ENCODE measurements at places on chromosomes 7 and 10.
A peak's percentile ranks its signal among the peaks of the same experiment; 100 is the strongest.

DNA sequence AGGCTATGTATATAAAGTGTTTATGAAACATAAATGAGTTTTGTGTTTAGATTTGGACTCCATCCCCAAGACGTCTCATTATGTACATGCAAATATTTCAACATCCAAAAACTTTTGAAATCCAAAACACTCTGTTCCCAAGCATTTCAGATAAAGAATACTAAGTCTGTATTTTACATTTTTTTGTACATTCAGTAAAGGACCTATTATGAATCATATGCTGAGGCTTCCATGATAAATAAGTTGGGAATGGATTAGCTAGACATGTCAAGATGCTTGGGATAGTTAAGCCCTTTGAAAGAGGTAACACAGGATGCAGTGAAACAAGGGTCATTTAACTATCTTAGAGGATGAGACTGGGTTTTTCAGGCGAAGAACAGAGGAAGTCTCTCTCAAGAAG lies 262.9 kb downstream of the SNX13 start:
- no peak overlapping the region for H3K4me3 ChIP-seq
- H3K27me3 ChIP-seq = no peaks in the 10 kb centered on the region
- DNase-seq = no peak
- no peak overlapping the region for H3K27ac ChIP-seq
- H3K36me3 ChIP-seq = no peaks in the 10 kb centered on the region

GRCh38 chr10:52484206-52485065 lies 170.4 kb downstream of the DKK1 start:
- H3K4me3 ChIP-seq = no peak overlapping the region
- H3K27me3 ChIP-seq = no peaks in the 10 kb centered on the region
- no peaks in the 10 kb centered on the region for H3K4me1 ChIP-seq
- H3K36me3 ChIP-seq = no peaks in the 10 kb centered on the region
- DNase-seq = no peak

DNA sequence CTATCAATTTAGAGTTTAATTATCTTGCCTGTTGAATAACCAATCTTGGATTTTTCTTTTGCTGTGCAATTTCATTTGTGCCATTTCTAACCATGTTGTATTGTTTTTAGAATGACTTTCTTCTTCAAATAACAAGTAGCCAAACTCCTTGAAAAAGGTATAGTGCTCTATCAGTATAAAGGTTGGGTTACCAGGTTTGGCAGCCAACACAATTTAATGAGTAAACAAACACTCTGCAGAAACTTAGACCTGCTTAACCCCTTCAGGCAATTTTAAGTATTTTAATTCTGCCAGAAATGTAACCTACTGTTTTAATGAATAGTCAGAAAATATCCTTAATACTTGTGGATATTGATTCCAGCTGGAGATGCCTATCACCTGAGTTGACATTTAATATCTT lies 299.8 kb downstream of the ARL4A start:
- no peaks in the 10 kb centered on the region for H3K4me1 ChIP-seq
- no peaks in the 10 kb centered on the region for H3K36me3 ChIP-seq
- H3K27me3 ChIP-seq = no peaks in the 10 kb centered on the region
- H3K4me3 ChIP-seq = no peak overlapping the region

DNA sequence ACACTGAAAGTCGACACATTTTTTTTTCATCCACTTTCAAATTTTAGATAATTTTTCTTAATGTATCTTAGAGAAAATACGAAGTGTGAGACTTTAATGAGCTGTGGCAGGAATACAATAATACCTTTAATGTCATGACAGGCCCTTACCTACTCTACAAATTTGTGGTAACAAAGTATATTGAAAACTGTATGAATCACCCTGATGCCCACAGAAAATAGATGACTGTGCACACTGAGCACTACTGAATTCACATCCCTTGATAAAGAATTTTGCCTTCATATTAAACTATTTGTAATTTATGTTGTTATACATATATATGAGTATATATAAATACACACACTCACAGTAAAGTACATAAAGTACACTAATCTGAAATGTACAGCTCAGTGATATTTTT lies 51.7 kb downstream of the AKR1D1 start:
- DNase-seq = no peak
- no peaks in the 10 kb centered on the region for H3K4me1 ChIP-seq
- H3K36me3 ChIP-seq = no peaks in the 10 kb centered on the region
- H3K27ac ChIP-seq = no peak overlapping the region
- no peak overlapping the region for H3K4me3 ChIP-seq

DNA sequence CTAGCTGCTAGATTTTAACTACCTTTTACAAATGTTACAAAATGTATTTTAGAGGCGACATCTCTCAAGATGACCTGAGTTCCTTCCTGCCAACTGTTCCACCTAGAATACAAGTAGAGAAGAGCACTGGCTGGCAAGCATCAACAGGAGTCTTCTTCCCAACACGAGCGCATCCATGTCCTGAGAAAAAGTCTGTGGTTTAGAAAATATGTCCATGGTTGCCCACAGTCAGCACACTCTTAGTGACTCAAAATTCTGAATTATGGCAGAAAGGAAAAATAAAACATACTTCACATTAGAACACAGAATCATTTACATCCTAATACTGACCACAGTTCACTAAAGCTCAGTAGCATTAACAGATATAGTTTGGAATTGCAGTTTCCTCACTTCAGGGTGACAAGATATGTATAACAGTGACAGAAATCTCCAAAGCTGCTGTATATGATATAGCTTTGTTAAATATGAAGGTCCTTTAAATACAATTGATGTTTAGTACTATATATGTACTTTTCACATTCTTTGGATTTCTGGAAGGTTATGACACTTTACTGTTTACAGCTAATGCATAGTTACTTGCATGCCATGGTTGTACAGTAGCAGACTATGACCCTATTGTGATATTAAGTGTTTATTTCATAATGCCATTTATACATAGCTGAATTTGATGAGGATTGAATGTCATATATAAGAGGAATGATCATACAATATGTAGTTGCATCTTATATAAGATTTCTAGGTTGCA lies 327.1 kb downstream of the GFRA1 start:
- H3K4me1 ChIP-seq = peaks cover 2% of the 10 kb centered on the region
- H3K27ac ChIP-seq = no peak overlapping the region
- no peak overlapping the region for H3K4me3 ChIP-seq
- H3K36me3 ChIP-seq = no peaks in the 10 kb centered on the region
- DNase-seq = no peak

DNA sequence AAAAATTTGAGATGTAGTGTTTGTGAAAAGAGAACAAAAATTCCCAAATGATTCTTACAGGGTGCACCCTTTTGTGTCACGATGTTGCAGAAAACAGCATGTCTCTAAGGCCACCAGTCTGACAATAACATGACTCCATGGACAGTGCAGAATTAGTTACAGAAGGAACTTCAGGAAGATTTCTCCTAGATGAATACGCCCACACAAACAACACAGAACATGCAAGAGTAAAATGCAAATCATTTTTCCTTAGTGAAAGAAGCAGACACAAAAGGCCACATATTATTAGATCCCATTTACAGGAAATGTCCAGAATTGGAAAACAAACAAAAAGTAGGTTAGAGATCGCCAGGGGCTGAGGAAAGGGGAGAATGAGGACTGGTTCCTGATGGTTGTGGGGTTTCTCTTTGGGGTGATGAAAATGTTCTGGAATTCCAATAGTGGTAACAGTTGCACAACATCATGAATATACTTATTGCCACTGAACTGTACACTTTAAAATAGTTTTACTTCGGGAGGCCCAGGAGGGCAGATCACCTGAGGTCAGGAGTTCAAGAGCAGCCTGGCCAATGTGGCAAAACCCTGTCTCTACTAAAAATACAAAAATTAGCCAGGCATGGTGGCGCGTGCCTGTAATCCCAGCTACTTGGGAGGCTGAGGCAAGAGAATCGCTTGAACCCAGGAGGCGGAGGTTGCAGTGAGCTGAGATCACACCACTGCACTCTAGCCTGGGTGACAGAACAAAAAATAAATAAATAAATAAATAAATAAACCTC lies 10.2 kb downstream of the ZC3HAV1 start:
- no peak overlapping the region for H3K27ac ChIP-seq
- no peaks in the 10 kb centered on the region for H3K4me1 ChIP-seq
- H3K36me3 ChIP-seq = no peaks in the 10 kb centered on the region
- no peaks in the 10 kb centered on the region for H3K27me3 ChIP-seq

- no peak overlapping the region for H3K4me3 ChIP-seq
- no peaks in the 10 kb centered on the region for H3K27me3 ChIP-seq
- no peaks in the 10 kb centered on the region for H3K36me3 ChIP-seq
- H3K27ac ChIP-seq = no peak overlapping the region
- H3K4me1 ChIP-seq = no peaks in the 10 kb centered on the region
- peak; percentile 2 for DNase-seq
These were observed 214.9 kb upstream of the ZMIZ1 start for GRCh38 chr10:78853864-78854263.

DNA sequence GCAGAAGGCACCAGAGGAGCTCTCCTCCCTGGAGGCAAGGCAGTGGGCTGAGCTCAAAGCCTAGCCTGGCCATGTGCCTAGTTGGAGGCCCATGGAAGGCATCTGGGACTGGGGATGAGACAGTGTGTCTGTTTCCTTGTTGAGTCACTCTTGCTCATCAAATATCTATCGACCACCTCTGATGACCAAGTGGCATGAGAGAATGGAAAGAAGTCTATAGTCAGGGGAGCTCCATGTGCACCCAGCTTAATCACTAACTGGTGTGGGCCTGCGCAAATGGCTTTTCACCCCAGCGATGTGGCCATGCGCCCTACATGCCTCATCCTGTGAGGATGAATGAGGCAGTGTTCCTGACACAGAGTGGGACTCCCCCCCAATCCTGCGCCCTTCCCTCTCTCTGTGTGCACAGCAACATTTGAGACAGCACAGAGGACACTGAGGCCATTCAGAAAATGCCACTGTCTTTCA lies 229.9 kb downstream of the RPS24 start:
- no peaks in the 10 kb centered on the region for H3K36me3 ChIP-seq
- no peak overlapping the region for H3K4me3 ChIP-seq
- H3K27ac ChIP-seq = no peak overlapping the region
- no peaks in the 10 kb centered on the region for H3K27me3 ChIP-seq

DNA sequence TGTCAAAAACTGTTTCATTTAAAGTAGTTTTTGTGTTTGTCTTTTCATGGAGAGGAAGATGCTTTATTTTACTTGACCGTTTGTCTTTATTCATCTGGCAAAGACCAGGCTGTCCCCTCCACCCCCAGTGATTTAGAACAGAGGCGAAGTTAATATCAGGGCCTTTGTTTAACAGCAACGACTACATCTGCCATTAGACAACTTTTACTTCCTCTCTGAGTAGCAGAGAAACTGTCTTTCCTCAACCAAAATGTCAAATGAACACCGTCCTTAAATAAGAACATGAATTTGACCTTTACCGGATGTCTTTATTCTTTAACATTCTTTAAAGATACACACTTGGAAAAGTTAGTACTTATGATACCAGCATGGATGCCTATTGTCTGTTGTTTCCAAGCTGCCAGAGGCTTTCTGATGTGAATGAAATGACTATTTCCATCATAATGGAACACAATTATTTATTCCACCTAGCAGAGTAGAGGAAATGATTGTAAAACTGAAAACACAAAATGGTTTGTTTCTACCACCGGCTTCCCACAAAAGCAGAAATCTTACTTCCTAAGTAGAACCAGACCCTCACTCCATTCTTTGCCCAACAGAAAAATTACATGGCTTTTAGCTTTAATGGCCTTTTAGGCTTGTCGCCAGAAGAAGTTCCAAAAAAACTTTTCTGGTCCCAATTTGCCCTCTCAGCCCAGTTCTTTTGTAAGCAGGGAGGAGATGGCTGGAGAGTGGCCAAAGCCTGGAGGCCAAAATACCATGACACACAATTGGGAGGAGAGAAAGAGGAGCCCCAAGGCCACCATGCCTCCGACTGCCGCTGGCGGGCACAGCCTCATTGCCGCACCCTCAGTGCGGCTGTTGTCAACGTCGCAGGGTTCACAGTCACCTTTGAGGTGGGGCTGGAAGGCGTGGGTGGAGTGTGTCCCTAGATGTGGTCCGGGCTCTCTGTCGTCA lies 168.5 kb downstream of the TEX36 start:
- DNase-seq = no peak
- H3K4me1 ChIP-seq = no peaks in the 10 kb centered on the region
- no peaks in the 10 kb centered on the region for H3K36me3 ChIP-seq

- H3K27me3 ChIP-seq = no peaks in the 10 kb centered on the region
- no peak overlapping the region for H3K27ac ChIP-seq
- no peak overlapping the region for H3K4me3 ChIP-seq
These were observed 24.7 kb upstream of the MACC1 start for GRCh38 chr7:20241911-20242261.

DNA sequence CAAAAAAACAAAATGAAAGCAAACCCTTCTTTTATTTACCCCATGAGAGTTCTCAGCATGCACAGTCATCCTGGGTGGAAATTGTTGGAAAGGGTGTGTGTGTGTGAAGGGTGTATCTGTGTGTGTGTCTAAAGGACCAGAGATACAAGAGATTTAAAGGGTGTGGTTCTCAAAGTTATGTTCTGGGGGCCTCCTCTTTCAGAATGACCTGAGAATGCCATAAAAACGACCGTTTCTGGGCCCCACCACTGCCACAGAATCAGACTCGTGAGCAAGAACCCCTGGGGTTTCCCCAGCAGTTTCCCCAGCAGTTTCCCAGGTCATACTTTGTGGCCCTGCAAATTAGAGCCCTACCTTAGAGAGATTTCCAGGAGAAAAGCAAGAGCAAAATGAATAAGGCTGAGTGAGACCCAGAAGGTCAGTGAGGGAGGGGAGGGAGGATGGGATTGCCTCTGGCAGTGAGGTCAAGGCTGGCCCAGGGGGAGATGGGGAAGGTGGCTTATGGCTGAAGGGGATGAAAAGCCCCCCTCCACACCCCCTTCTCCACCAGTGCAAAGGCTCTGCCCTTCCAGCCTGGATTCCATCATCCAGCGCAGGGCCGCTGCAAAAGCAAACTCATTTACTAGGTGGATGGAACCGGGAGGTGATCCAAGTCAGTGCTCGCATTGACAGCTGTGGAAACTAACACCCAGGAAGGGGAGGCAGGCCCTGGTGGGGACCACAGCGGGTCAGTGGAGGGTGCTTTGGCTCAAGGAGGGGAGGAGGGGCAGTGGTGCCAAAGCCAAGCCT lies 10.2 kb downstream of the PYROXD2 start:
- H3K36me3 ChIP-seq = peaks cover 30% of the 10 kb centered on the region
- DNase-seq = no peak
- H3K4me1 ChIP-seq = no peaks in the 10 kb centered on the region
- no peaks in the 10 kb centered on the region for H3K27me3 ChIP-seq

- H3K36me3 ChIP-seq = no peaks in the 10 kb centered on the region
- no peaks in the 10 kb centered on the region for H3K4me1 ChIP-seq
- H3K27me3 ChIP-seq = no peaks in the 10 kb centered on the region
- peak overlapping the region; percentile 32 for H3K27ac ChIP-seq
These were observed 112.2 kb upstream of the GALNT17 start for GRCh38 chr7:71019706-71020105.

Data from ascending aorta (tissue), 2 donors.